ENCODE measurements at places on chromosomes 6 and 20. TPM values are rescaled to one million over a fixed set of nuclear protein-coding genes. Genes with fewer than 3 reads are reported as not detected.
A peak's percentile ranks its signal among the peaks of the same experiment; 100 is the strongest.

- no peak for DNase-seq
Measured at GRCh38 chr6:163291622-163292021, 122.9 kb upstream of the QKI start.

DNA sequence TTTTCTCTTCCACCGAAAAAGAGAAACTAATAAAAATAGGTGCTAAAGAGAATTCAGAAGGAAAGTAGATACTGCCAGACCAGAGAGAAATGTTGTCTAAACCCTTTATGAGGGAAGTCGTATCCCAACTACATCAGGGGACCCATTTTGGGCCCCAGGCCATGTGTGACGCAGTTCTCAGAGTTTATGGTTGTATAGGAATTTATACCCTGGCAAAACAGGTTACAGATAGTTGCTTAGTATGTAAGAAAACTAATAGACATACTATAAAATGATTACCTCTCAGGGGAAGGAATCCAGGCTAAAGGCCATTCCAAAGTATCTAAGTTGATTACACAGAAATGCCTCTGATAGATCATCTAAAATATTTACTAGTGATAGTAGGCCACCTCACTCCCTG lies 28.6 kb upstream of the SLC52A3 start:
- DNase-seq = no peak

- no peak for DNase-seq
Measured at GRCh38 chr6:42355416-42355815, 96.3 kb downstream of the TRERF1 start.

- no peak for DNase-seq
Measured at GRCh38 chr20:61430228-61430624, 178.2 kb downstream of the CDH4 start.

DNA sequence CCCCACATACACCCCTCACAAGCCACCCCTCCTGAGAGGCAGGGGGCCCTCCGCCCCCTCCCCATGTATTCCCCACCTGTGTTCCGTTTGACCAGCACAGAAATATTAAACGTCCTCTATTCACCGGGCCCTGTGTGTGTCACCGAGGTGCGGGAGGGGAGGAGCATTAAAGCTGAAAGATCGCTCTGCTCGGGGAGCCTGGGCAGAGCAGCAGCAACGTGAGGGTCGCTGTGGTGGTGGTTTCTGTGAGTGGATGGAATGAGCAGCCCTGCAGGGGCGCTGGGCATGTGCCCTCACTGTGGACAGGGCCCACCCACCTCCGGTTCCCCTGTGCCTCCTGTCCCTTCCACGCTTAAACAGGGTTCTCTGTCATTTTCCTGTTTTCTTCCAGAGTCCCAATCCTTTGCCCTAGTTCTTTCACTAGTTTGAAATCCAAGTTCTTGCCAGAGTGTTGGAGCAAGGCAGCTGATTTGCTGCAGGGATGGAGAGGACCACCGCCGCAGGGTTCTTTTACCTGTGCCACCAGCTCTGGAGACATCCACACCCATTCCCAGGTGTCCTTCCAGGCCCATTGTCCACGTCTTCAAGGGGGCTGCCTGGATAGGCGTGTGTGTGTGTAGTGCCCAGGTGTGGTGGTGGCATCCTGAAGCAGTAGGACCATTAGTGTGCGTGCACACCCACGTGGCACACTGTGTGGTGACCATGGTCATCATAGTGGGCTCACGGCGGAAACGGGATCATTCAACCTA lies 37.6 kb upstream of the MDFI start:
- DNase-seq = no peak

DNA sequence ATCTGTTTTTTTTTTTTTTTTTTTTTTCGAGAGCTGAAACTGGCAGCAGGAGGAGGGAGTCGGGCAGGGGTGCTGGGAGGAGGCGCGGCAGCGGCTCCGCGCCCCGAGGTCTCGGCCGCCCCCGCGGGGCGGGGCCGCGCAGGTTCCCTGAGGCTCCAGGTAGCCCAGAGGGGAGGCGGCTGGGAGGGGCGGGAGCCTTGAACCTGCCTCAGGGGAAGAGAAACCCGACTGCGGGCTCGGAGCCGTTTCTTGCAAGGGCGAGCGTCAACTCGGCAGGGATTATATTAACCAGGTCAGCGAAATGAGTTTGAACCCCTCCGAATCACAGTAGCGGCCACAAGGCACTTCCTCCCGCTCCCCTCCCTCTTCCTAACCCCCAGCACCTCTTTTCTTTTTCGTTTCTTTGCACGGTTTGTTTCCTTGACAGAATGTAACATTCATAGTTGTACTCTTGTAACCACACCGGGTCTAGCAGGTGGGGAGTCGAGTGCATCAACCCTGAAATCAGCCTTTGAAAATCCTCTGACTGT lies 2.0 kb downstream of the MYB start:
- DNase-seq = peak; percentile 4

- no peak for DNase-seq
Measured at GRCh38 chr6:88823998-88824397, 139.4 kb downstream of the RNGTT start.

DNA sequence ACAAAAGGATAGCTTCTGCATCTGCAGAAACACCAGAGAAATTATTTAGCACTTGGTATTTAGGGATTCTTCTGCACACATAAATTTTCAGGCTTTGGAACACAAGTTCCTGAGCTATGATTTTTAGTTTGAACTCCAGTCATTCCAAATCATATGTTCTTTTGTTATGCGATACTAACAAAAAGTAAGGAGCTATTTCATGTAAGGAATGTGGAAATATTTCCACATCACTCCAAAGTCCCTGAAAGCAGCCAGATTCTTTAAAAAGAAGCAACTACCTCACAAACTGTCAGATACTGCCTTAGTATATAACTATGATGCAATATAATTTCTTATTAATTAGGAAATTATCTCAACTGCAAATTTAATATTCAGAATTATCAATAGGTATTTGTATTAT lies 106.9 kb downstream of the RNGTT start:
- no peak for DNase-seq

DNA sequence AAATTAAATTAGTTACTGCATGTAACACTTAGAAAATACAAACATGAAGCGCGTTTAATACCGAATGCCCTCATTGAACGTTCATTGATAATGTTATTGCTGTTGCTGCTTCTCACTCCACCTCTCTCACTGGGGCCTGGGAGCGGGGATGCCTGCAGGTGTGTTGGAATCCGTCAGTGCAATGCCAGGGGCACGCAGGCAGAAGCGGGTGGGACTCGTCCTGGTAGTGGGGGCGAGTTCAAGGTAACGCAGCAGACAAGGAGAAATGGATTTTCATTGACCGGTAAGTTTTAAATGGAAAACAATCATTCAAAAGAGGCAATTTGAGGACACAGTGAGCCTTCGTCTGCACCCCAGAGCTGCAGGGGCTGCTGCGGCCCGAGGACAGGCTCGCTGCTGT lies 71.2 kb upstream of the AFDN start:
- no peak for DNase-seq

GRCh38 chr6:11769811-11770545 lies 8.6 kb downstream of the ADTRP start:
- DNase-seq = no peak

DNA sequence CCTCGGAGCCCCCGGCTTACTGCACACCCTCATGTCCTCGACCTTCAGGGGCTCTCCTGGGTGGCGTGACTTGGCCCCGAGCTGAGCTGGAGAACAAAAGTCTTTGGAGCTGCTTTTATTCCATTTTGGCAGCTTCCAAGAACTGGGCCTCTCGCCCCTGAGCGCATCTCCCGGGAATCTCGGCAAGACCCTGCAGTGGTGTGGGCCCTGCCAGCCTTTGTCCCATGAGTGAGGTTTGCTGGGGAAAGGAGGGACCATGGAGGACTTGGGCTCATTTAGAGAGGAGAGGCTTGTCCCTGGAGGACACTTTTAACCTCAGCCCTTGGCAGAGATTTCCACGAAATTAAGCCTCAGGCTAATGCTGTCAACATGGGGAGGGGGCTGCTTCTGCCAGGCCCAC lies 62.3 kb upstream of the SLCO4A1 start:
- no peak for DNase-seq

DNA sequence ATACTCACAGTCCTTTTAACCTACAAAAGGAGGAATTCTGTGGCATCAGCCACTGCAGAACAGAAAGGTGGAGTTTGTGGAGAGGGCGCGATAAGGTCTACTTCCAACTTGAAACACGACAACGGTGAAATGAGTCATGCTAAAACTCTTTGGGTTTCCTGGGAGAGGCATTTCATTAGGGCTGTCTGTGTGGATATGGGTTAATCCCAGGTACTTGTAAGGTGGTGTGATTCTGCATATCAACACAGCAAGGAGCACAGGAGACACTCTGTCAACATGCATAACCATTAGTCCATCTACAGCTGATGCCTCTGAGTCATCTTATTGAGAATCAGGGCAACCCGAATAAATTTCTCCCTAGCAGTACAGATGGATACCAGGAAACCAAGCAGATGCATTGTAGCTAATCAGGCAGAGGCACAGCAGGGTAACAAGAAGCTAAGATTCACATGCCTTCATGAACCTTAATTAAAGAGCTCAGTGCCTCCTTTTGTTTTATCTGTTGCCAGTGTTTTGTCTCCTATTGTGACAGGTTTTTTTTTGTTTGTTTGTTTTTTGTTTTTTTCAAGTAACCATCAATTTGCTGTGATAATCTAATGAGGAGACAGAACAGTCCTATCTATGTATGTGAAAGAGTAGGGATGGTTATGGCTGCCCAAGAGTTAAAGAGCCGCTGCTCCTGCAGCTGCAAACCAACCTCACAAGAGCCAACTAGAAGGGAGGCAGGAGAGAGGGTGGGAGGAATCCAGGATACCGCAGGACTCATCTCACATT lies 315.8 kb upstream of the SOX4 start:
- no peak for DNase-seq

GRCh38 chr6:80689716-80690395 lies 583.4 kb downstream of the BCKDHB start:
- no peak for DNase-seq

GRCh38 chr20:57301026-57301425 lies 28.6 kb upstream of the SPO11 start:
- DNase-seq = no peak

DNA sequence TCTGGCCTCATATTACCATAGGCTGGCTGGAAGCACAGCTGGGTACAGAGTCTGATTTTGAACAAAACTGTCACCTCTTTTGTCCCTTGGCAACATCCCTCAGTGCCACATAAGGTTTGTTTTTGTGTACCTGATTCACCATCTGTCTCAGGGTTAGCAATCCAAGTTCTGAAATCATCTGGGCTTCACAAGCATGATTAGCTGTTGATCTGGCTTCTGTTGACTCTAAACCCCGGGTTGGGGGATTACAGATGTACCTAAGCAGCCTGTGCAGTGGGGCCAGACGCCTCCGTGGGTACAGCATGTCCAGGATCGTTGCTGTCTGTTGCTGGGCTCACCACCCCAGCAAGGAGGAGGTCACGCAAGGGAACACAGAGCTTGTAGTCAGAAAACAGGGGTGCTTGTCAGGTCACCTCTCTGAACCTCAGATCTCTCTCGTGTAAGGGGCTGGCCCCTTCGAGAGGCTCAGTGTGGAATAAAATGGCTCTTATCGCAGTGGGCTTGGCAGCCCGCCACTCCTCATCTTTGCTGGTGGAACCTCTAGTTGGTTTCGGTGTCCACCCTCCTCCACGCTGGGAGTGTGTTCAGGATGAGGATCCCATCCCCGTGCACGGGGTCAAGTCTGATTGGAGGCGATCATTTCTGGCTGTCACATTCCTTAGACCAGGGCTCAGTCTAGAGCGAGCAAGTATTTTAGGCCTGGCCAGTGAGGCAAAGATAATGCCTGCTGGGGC lies 39.2 kb upstream of the ZNF831 start:
- no peak for DNase-seq

DNA sequence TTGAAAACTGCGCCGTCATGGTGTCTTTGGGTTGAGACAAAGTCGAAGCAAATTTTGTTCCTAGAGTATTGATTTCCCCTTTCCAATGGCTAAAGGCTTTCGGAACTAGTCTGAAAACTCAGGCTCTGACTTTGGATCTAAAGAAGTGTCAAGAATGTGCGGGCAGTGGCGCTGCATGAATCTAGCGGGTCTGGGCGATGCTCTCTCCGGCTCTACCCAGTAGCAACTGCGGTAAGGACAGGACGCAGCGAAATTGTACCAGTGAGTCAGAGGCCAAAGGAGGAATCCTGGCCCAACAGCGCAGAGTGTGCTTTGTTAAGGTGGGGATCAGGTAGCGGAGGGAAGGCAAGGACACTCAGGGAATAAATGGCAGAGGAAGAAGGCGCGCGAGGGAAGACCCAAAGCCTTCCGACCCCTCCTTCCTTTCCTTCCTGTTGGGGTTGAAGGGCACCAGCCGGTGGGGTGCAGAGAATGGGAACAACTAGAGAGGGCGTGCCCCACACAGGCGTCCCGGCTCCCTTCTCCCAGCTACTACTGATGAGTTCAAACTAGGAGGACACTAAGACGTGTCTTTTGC lies 32.1 kb downstream of the HLA-F start:
- no peak for DNase-seq

- no peak for DNase-seq
Measured at GRCh38 chr20:59939052-59939878, 840 bp downstream of the PPP1R3D start.

- no peak for DNase-seq
Measured at GRCh38 chr6:137033828-137034227, 10.9 kb downstream of the IL20RA start.

GRCh38 chr6:999552-999951 lies 306.6 kb upstream of the EXOC2 start:
- DNase-seq = no peak

GRCh38 chr6:42091718-42092023 lies 41.3 kb downstream of the TAF8 start:
- no peak for DNase-seq

DNA sequence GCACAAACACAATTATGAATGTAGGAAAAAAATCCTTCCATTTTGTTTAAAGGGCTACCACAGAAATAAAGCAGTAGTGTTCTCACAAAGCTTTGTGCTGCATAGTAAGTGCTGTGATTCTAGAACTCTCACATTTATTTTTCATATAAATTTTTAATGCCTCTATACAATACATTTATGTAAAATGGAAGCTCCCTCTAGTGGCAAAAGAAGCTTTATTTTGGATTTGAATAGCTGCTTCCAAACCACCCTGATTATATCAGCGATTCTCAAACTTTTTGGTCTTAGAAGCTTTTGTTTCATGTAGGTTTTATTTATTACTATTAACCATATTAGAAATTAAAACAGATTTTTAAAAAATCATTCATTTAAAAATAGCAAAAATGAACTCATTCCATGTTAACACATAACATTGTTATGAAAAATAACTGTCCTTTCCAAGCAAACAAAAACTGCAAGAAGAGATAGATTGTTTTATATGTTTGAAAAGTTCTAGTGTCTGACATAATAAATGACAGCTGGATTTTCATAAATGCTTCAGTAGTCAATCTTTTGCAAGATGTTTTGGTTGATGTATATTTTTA lies 38.4 kb downstream of the HS3ST5 start:
- DNase-seq = no peak

PXMP4 gene
- polyA plus RNA-seq = 8.4 TPM

SIRPB1 gene
- polyA plus RNA-seq = 0.30 TPM

SLC35D3 gene
- polyA plus RNA-seq = not detected

TSPO2 gene
- 0.76 TPM for polyA plus RNA-seq

TCFL5 gene
- 12.6 TPM for polyA plus RNA-seq

OR2H1 gene
- not detected for polyA plus RNA-seq
